Heart right ventricle (tissue), 16 donors: ENCODE measurements at places on chromosomes 1 and 21. TPM values are rescaled to one million over a fixed set of nuclear protein-coding genes. Genes with fewer than 3 reads are reported as not detected.
A peak's percentile ranks its signal among the peaks of the same experiment; 100 is the strongest.

DNA sequence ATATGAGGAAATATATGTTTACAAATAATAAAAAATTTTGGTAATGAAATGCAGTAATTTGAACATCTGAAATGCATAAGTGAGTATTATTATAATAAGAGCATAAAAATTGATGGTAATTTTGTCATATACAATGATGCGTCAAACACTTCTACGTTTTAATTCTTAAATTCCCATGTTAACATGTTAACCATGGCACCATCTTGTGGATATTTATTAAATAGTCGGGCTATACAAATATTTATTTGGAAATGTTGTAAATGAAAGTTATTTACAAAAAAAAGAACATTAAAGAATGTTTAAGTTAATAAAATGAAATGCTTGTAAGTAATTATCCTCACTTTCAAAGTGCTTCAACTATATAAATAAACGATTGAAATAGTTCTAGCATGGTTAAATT is 57.2 kb upstream of the C1orf185 start:
- DNase-seq = no peak
- no peaks in the 10 kb centered on the region for H3K4me1 ChIP-seq
- H3K4me3 ChIP-seq = no peak overlapping the region
- H3K27ac ChIP-seq = no peak overlapping the region
- no peaks in the 10 kb centered on the region for H3K27me3 ChIP-seq
- H3K36me3 ChIP-seq = no peaks in the 10 kb centered on the region

The DRAXIN gene
- total RNA-seq = 0.17 TPM

- H3K27ac ChIP-seq = no peak overlapping the region
- peaks cover 22% of the 10 kb centered on the region for H3K4me1 ChIP-seq
- H3K4me3 ChIP-seq = peak overlapping the region; percentile 51
- peaks cover 23% of the 10 kb centered on the region for H3K27me3 ChIP-seq
- no peaks in the 10 kb centered on the region for H3K36me3 ChIP-seq
These were observed 712 bp downstream of the TEKT2 start for GRCh38 chr1:36084497-36085115.

DNA sequence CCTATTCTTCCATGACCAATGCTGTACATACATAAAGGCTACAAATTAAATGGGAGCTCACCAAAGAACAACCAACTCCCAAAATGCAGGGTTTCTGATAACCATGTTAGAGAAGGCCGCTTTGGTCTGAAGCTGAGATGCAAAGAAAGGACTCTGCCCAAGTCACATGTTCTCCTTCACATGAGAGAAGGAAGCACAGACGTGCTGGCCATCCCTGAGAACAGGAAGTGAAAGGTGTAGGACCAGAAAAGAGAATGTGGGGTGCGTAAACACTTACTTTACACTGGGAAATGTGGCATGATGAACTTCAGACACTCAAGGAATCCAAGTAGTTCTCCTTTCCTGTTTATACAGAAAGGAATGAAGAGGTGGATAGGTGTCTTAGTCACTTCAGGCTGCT is 31.7 kb upstream of the TADA1 start:
- no peaks in the 10 kb centered on the region for H3K4me1 ChIP-seq
- H3K4me3 ChIP-seq = no peak overlapping the region
- H3K27me3 ChIP-seq = no peaks in the 10 kb centered on the region
- no peaks in the 10 kb centered on the region for H3K36me3 ChIP-seq

The ELAPOR1 gene
- total RNA-seq = 0.46 TPM

GRCh38 chr1:25608488-25609178 is 8.0 kb upstream of the MAN1C1 start:
- H3K4me1 ChIP-seq = peaks cover 6% of the 10 kb centered on the region
- no peaks in the 10 kb centered on the region for H3K27me3 ChIP-seq
- no peaks in the 10 kb centered on the region for H3K36me3 ChIP-seq
- no peak overlapping the region for H3K27ac ChIP-seq

- no peaks in the 10 kb centered on the region for H3K4me1 ChIP-seq
- H3K4me3 ChIP-seq = peak overlapping the region; percentile 4
- H3K27ac ChIP-seq = peak overlapping the region; percentile 52
- no peaks in the 10 kb centered on the region for H3K27me3 ChIP-seq
These were observed 498.1 kb downstream of the LMO4 start for GRCh38 chr1:87826681-87827251.

- no peak overlapping the region for H3K4me3 ChIP-seq
- no peaks in the 10 kb centered on the region for H3K4me1 ChIP-seq
- H3K27ac ChIP-seq = no peak overlapping the region
These were observed 47.5 kb upstream of the FOXO6 start for GRCh38 chr1:41313661-41314131.

The C1QTNF12 gene
- total RNA-seq = 0.53 TPM

The SEC16B gene
- total RNA-seq = 0.57 TPM

The ATP6V1G3 gene
- total RNA-seq = not detected

- H3K27ac ChIP-seq = no peak overlapping the region
- no peak for DNase-seq
- no peaks in the 10 kb centered on the region for H3K36me3 ChIP-seq
- H3K4me1 ChIP-seq = peaks cover 5% of the 10 kb centered on the region
These were observed 207.3 kb downstream of the FOXD2 start for GRCh38 chr1:47645151-47645550.

DNA sequence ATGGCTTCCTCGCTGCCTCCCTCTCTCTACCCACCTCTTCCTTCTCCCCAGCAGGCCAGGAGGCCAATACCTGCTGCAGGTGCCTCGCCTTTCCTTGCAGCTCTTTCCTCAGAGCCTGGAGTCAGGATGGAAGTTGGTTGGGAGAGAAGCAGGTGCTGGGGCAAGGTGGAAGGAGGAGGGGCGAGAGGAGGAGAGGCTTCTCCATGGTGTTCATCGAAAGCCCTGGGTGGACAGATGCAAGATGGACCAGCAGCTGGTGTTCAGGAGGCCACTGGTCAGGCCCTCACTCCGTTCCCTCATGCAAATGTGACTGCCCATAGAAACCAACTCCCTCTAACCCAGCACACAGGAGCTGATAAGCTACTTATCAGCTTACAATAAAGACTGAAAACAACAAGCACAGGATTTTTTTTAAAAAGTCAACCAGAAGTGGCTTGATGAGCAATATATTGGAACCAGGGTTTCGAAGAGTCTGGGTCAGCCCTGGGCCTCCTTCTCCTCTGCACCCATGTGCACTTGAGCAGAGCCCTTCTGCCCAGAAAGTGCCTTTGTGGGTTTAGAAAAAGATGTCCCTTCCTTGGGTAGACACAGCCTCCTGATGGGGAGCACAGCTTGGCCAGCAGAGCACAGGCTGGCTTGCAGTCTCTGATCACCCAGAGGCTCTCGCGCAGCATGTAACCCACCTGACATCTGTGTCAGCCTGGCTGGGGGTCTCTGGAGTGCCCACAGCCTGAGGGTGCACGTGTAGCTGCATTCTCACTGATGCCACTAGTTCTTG is 16.6 kb upstream of the GSTM4 start:
- H3K27ac ChIP-seq = no peak overlapping the region
- H3K4me3 ChIP-seq = no peak overlapping the region
- H3K36me3 ChIP-seq = no peaks in the 10 kb centered on the region
- DNase-seq = no peak
- H3K27me3 ChIP-seq = no peaks in the 10 kb centered on the region

DNA sequence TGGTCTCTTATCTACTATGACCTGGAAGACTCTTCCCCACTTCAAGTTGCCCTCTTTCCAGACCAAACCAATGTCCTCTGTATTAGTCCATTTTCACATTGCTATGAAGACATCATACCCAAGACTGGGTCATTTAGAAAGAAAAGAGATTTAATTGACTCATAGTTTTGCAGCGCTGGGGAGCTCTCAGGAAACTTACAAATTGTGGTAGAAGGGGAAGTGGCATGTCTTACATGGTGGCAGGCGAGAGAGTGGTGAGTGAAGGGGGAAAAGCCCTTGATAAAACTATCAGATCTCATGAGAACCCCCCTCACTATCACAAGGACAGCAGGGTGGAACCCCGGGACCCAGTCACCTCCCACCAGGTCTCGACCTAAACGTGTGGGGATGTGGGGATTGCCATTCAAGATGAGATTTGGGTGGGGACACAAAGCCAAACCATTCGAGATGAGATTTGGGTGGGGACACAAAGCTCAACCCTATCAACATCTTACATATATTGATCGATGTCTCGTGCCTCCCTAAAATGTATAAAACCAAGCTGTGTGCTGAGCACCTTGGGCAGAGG is 14.2 kb upstream of the AGPAT3 start:
- no peaks in the 10 kb centered on the region for H3K4me1 ChIP-seq
- no peaks in the 10 kb centered on the region for H3K36me3 ChIP-seq
- no peaks in the 10 kb centered on the region for H3K27me3 ChIP-seq
- no peak overlapping the region for H3K27ac ChIP-seq
- H3K4me3 ChIP-seq = no peak overlapping the region

DNA sequence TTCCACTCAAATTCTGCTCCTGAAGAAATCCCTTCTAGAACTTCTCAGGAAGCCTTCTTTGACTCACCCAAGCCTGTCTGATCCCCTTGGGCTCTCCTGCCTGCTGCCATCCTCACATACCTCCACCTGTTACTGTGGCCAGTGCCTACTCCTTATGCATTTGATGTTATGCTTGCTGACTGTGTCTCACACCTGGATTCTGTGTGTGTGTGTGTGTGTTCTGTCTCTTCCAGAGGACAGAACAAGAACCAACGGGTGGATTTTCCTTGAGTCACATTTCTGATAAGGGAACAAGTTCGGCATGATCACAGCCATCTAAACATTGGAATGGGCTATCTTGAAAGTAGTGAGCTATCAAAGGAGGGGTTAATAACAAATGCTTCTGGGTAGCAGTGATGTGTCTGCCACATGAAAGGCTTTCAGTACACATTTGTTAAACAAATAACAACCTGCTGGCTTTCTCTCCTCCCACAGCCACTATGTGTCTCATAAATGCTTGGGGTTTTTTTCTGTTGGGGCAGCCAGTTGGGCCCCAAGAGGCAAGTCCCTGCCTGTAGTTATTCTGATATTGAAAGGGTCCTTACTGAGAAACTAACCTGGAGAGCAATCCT is 8.9 kb upstream of the GPR37L1 start:
- H3K36me3 ChIP-seq = no peaks in the 10 kb centered on the region
- H3K4me1 ChIP-seq = peaks cover 15% of the 10 kb centered on the region
- DNase-seq = no peak
- no peak overlapping the region for H3K4me3 ChIP-seq

GRCh38 chr1:110205591-110206155 is 4.4 kb upstream of the KCNC4 start:
- no peaks in the 10 kb centered on the region for H3K27me3 ChIP-seq
- no peak overlapping the region for H3K27ac ChIP-seq
- peaks cover 3% of the 10 kb centered on the region for H3K4me1 ChIP-seq
- no peak overlapping the region for H3K4me3 ChIP-seq

GRCh38 chr21:36134803-36135390 is at the start of gene CBR3:
Gene CBR3, plus strand, starts transcription at chr21:36135079. Its CDS starts 114 bp downstream, at chr21:36135193.
- no peaks in the 10 kb centered on the region for H3K36me3 ChIP-seq
- DNase-seq = peak; percentile 48
- peak within 1 kb of the TSS; percentile 91 for H3K27ac ChIP-seq
- H3K27me3 ChIP-seq = no peaks in the 10 kb centered on the region
- H3K4me1 ChIP-seq = peaks cover 16% of the 10 kb centered on the region

DNA sequence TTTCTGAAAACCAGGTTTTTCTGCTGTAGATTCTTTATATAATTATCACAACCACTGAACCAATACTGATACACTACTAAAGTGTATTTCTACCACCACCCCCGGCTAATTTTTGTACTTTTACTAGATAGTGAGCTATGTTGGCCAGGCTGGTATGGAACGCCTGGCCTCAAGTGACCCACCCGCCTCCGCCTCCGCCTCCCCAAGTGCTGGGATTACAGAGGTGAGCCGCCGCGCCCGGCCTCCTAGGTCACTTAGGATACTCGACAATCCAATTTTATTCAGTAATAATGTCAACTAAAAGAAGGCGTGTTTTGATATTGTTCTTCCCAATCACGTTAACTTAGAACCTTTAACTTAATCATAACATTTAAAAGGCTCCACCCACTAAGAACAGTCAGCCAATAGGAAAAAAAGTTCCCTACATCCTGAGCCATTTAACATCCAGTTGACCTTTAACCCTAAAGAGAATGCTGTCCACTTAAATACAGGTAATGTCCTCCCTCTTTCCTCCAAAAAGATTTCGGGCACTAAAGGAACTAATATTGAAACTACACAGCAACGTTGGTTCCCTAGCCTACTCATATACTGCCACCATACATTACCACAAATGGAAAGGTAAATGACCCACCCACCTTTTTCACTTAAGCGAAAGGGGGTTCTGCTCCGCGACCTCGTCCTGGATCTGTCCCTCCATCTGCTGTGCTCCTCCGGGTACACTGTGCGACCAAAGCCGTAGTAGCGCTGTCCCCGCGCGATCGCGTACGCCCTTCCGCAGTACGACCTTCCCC is 1.2 kb downstream of the RSRP1 start:
- no peaks in the 10 kb centered on the region for H3K36me3 ChIP-seq
- H3K27ac ChIP-seq = peak overlapping the region; percentile 97
- no peaks in the 10 kb centered on the region for H3K27me3 ChIP-seq
- peak overlapping the region; percentile 96 for H3K4me3 ChIP-seq
- H3K4me1 ChIP-seq = peaks cover 57% of the 10 kb centered on the region
- no peak for DNase-seq

The CCDC17 gene
- 1.7 TPM for total RNA-seq

DNA sequence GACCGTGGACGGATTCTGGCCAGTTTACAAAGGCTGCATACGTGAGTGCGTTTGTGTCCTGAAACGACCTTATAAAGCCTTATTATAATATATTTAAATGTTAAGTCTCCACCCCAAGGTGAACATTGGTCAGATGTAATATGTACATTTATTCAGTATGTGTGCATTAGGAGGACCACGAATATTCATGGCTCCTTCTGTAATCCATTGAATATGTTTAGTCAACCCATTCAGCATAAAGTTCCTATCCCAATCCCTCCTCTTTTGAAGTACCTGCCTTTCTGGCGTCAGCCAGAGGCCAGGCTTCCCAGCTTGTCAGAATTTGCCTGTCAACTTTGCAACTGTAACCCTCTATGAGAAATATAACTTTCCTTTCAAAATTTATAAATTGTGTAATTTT is 10.4 kb upstream of the FLG start:
- DNase-seq = no peak
- no peak overlapping the region for H3K27ac ChIP-seq
- no peaks in the 10 kb centered on the region for H3K36me3 ChIP-seq
- H3K27me3 ChIP-seq = no peaks in the 10 kb centered on the region
- H3K4me3 ChIP-seq = no peak overlapping the region

The CDC73 gene
- total RNA-seq = 60.0 TPM

The C1QB gene
- 82.5 TPM for total RNA-seq

The C21orf91 gene
- total RNA-seq = 18.9 TPM

DNA sequence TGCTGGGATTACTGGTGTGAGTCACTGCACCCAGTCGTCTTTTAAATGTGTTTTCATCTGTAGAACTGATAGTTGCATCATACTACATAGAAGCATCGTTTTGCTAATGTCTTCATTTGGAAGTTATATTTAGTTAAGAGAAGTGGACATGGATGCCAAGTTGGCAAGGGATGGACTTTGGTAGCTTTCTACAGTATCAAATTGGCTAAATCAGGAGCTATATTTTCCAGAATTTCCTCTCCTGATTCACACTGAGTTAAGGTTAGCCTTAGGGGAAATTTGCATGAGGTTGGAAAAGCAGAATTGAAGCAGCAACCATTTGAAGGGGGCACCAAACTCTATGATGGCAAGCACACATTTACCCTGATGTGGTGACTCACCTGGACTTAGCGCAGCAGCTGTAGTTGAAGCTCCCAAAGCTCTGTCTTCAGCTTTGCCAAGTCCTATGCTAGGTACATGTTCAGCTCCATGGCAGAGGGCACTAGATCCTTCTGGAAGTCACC is 43.9 kb downstream of the DUSP10 start:
- DNase-seq = no peak
- H3K4me1 ChIP-seq = no peaks in the 10 kb centered on the region
- no peak overlapping the region for H3K4me3 ChIP-seq
